SIG-M5 (cell line): ENCODE measurements at places on chromosomes 1 and 21.

DNA sequence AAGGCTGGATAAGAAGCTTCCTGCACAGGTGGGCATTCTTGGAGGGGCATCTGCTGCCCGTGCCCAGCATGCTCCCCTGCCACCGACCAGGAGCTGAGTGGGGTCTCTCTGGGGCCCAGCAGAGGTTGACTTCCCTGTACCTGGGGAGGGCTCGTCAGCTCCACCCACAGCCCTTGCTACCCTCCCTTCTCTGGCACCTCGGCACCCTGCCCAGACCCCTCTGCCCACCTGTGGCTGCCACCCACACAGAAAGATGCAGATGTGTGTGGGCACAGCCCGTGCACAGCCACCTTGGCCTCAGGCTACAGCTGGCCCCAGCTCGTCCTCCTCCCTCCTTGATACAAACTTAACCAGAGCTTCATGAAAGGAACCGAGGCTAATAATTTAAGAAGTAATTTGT is 241.2 kb upstream of the VAMP3 start:
- DNase-seq, result no peak

GRCh38 chr1:197024460-197024859 is 42.6 kb downstream of the F13B start:
- DNase-seq, result no peak

GRCh38 chr1:177937931-177938330 is 31.9 kb downstream of the SEC16B start:
- DNase-seq, result no peak

DNA sequence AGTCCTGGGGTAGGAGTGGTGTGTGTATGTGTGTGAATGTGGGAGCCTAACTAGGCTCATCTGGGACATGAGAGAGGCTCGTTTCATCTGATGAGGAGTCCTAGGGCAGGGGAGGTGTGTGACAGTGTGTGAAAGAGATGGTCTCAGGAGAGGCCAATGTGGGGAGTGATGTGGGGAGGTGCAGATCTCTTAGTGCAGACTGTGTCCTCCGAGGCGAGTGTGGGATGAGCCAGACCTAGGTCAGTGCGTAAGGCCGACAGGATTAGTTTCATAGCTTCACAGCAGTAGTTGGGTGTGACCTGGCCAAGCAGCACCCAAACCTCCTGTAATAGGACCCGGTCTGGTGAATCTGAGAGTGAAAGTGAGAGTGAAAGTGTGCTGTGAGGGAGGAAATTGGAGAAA is 94.7 kb downstream of the LIPI start:
- DNase-seq, result no peak

DNA sequence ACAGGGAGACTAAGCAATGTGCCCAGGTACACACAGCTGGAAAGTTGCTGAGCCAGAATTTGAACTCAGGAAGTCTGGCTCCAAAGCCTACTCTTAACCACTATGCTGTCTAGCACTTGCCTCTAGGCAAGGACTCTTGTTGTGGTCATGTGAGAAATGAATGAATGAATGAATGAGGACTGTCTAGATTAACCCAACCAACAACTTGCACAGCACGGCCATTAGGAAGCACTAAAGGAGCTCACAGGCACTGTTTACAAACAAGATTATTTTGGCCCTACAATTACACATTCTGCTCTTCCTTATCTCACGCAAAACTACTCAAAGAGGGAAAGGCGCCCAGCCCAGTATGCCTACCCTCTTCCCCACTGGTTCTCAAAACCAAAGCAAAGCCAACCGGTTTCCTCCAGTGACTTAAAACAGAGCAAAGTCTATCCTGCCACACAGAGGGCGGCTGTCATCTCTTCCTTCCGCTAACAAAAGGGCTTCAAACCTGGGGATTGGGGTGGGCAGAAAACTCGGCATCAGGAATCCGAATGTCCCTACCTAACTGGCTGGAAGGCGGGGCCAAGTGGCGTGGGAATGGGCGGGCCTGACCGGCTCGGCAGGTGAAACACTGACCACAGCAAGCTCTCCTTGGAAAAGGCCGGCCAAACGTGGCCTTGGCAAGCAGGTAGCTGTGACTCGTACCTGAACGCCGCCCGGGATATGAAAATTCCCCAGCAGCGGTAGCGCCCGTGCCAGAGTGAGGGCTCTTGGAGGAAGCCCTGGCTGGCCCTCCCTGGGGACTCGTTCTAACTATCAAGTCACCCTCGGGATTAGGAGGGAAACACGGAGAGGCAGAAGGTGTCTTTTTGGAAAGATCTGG is 948 bp downstream of the STK40 start:
- DNase-seq, result no peak

DNA sequence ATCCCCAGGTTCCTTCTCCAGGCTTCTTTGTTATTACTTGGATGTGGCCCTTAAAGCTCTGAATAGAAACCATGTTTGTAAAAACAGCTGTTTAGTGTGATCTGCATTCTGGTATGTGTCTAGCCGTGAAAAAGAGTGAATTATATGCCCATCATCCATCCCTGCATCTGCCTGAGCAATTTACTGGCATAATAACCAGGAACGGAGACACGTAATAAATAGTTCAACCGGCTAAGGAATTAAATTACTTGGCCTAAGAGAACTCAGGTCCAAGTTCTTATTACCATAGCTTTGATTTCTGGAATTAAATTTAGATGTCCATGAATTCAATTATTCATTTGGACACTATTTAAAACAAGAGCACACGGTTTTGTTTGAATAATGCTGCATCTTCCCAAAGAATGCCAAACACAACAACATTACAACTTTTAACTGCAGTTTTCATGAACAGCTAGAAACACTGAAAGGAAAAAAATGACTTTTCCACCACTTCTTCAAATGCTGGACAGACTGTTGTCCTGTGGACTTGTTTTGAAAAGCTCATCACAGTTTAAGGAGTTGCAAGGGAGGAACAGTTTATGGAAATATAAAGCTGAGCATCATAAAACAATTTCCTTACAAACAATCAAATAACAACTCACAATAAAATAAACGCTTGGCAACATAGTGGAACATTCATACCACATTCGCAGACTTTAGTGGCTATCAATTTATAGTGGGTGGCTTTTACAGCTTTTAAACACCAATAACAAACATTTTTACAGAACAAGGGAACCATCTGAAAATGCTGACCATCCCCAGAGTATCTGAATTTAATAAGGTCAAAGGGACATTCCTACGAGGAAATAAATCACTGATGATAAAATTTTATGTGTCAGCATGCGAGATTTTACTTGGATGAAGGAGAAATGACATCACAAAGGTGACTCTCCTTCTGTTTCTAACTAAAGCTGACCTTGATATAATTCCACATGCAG is 144.7 kb downstream of the APP start:
- no peak for DNase-seq

DNA sequence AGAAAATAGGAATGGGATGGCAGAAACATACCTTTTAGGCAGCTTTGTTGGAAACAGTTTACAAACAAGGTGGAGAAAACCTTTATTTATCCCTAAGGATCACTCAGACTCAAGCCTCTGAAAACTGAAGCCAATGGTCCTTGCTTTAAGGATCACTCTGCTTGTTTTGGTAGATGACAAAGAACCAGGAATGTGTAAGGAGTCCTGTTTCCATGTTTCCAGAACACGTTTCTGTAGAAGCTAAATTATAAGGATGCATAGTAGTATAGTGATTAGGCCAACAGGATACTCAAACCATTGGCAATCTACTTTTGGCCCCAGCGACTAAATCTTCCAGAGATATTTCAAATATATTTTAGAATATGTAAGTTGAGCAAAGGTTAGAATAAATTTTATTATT is 149.1 kb upstream of the HP1BP3 start:
- DNase-seq, result no peak

DNA sequence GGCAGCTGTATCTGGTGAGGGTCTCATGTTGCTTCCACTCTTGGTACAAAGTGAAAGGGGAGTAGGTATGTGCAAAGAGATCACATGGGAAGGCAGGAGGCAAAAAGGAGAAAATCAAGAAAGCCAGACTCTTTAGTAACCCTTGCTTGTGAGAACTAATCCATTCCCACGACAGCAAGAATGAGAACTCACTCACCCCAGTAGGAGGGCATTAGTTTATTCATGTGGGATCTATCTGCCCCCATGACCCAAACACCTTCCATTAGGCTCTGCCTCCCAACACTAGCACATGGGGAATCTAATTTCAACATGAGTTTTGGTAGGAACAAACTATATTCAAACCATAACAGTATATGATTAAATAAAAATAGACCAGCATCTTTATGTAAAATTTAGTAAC is 57.6 kb downstream of the ZNHIT6 start:
- DNase-seq, result no peak
